ENCODE measurements at places on chromosomes 16 and 17.

DNA sequence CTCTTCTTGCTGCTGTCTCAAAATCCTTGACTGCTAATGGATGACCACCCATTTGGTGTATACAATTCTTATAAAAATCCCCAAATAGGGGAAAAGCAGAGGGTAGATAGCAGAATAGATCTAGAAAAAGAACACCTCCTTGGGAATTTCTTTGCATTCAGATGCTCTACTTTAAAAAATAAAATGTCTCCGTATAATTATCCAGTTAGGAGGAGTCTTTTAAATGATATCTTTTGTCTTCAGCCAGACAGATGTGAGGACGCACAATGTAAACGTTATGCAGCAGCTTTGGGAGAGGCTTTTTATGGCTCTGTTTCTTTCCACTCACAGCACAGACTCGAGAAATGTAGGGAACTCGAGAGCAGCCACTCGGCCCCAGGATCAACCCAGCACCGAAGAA lies 300.2 kb downstream of the IRF8 start:
- DNase-seq, result no peak

DNA sequence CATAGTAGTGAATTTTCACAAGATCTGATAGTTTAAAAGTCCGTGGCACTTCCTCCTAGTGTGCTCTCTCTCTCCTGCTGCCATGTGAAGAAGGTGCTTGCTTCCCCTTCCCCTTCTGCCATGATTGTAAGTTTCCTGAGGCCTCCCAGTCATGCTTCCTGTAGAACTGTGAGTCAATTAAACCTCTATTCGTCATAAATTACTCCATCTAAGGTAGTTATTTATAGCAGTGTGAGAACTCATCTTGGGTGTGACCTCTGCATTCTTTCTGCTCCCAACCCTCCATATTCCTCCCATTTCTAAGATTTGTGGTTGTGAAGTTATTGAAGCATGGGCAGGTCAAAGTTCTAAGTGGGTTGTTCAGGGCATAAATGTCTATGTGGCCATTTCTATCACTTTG lies 62.1 kb upstream of the ADAMTS18 start:
- no peak for DNase-seq

DNA sequence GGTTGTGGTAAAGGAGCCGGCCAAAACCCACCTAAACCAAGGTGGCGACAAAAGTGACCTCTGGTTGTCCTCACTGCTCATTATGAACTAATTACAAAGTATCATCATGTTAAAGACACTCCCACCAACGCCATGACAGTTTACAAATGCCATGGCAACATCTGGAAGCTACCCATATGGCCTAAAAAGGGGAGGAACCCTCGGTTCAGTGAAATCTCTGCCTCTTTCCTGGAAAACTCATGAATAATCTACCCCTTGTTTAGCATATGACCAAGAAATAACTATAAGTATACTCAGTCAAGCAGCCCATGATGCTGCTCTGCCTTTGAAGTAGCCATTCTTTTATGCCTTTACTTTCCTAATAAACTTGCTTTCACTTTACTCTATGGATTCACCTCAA lies 72.2 kb downstream of the CYLD start:
- no peak for DNase-seq

GRCh38 chr17:40960144-40960543 lies 6.6 kb downstream of the KRT39 start:
- no peak for DNase-seq

DNA sequence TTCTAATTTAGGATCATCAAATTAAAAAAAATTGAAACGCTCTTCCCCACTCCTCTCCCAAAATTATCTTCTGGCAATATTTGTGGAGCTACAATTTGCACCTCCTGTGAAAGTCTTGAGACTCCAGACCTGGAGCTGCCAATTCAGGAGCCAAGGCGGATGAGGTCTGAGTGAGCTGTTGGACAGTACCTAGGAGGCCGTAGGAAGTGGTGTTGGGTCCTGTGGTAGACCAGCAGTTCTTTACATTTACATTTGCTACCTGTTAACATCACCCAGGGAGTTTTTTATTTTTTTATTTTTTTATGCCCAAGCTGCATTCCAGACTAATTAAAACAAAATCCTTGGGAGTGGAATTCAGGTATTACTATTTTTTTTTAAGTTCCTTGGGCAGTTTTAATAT lies 271.0 kb downstream of the PHKB start:
- DNase-seq, result no peak

All from GDM1 (cell line).